Stimulated activated CD4-positive, alpha-beta T cell treated with anti-CD3 and anti-CD28 coated beads, TNF-alpha, amount 100 ng/mL, for 24 hours (primary cell): ENCODE measurements at places on chromosomes 6 and 20.

DNA sequence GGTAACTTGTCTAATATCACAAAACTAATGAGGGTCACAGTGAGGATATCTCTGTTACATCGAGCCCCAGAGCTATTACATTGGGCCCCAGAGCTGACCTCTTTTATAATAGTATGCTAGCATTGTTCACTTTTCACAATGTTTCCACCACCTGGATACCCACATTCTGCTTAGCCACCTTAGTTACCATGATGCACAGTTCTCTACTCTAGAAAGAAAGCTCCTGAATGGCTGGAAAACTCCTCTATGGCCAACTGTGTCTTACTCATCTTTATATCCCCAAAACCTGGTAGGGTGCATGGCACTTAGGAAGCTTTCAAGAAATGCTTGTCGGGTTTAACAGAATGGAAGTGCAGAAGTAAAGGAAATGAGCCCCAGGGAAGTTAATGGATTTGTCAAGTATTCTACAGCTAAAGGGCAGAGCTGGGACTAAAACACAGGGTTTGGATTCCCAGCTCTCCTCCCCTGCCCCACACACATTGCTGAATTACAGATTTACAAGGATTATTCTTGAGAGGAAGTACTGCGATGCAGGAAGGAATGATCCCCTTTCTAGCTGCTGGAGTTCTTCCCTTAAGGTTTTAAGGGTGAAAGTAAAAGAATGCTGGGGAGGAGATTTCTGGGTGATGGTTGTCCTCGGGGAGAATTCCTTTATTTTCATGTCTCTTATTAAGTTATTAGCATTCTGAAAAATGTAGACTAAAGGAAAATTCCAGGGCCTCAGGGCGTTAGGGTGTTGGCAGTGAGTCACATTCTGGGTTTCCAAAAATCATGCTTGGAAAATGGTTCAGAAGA lies 16.1 kb upstream of the HINT3 start:
- no peak for DNase-seq

DNA sequence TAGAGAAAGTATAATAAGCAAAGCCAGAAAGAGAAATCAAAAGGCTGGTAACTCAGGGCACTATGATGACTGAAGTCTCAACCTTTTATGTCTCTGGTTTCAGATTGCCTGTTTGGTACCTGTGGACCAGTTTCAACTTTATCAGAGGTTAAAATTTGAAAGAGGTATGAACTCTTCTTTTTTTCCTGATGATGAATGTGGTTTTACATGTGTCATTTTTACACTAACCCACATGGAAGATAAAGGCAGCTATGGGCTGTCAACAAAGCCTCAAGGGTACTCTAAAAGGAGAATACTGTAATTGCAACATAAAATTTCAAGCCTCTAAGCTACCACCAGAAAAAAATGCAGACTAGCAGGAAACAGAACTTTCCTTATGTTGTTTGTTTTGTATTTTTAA lies 52.4 kb downstream of the RNF144B start:
- no peak for DNase-seq

- peak; percentile 58 for DNase-seq
Observed at GRCh38 chr20:35329435-35330139, 37.4 kb upstream of the FAM83C start.

DNA sequence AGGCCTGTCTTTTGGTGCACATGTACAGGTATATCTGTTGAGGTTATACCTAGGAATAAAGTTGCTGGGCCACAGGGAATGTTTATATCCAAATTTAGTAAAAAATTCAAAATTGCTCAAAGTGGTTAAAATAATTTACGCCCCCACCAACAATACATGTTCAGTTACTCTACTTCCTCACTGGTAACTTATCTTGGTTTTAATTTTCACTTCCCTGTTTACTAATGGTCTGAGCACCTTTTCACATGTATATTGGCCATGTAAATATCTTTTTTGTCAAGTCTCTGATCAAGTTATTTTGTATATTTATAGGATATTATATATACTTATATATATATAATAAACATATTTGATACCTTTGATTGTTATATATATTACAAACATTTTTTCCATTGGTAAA lies 9.7 kb downstream of the PDE7B start:
- DNase-seq: no peak

- no peak for DNase-seq
Observed at GRCh38 chr6:26187292-26187691, 100.1 kb downstream of the HFE start.

DNA sequence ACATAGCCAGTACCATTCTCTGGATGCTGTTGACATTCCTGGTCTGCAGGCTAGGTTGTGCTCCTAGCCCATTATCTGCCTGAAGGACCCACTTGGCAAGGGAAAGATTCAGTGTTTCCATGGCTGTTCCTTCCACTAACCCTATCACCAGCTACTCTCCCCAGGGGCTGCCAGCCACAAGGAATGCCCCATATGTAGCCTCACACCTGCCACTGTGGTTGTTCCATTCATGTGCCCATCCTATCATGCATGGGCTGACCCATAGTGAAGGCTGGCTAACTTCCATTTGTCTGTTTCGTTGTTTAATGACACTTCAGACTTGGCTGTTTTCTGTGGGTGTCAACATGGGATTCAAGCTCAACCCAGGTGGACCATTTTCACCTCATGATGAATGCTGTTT lies 25.6 kb upstream of the HLA-A start:
- DNase-seq: no peak

DNA sequence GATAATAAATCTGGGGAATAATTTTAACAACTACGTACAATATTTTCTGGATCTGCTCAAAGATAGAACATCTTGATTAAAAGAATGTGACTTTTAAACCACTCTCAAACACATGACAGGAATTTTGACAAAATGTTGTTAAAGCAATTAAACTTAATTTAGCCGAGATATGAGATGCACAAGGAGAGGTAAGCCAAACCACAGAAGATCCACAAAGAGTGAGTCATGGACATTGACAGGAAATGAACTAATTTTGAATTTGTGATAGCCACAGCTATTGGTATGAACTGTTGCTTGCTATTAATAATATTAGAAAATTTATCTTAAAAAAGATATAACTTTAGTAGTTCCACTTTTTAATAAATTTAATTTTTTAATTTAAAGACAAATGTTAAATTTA lies 27.8 kb upstream of the VGLL2 start:
- no peak for DNase-seq

DNA sequence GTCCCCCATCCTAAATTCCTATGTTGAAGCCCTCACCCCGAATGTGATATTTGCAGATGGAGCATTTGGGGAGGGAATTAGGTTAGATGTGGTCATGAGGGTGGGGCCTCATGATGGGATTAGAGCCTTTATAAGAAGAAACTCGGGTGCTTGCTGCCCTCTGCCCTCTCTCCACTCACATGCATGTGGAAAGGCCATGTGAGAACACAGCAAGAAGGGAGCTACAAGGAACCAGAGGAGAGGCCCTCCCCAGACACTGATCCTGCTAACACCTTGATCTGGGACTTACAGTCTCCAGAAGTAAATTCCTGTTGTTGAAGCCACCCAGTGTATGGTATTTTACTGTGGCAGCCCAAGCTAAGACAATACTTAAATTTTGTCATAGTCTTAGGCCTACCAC lies 69.6 kb upstream of the TULP1 start:
- no peak for DNase-seq

DNA sequence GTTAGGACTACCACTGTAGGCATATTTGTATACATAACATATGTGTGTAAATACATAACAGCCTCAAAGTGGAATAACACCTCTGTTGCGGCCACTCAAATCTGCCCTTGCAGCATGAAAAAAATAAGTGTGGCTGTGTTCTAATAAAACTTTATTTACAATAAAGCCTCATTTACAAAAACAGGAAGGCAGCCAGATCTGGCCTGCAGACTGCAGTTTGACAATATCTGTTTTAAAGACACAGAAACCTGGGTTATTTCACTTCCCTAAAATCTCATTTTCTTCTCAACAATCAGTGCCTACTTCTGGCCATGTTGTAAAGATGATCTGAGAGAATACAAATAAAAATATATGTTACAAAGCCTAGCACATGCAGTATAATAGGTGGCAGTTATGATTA lies 53.9 kb upstream of the SCML4 start:
- no peak for DNase-seq

DNA sequence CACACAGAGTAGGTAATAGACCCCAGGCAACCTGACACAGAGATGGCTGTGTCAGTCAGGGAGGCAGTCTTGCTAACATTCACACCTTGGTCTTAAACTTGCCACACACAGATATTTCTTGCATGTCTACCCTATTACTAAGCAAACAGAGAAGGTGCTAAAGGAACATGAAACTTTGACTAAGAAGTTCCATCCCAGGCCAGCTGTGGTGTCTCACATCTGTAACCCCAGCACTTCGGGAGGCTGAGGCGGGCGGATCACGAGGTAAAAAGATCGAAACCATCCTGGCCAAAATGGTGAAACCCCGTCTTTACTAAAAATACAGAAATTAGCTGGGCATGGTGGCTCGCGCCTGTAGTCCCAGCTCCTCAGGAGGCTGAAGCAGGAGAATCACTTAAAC lies 222.4 kb upstream of the JARID2 start:
- peak; percentile 66 for DNase-seq

DNA sequence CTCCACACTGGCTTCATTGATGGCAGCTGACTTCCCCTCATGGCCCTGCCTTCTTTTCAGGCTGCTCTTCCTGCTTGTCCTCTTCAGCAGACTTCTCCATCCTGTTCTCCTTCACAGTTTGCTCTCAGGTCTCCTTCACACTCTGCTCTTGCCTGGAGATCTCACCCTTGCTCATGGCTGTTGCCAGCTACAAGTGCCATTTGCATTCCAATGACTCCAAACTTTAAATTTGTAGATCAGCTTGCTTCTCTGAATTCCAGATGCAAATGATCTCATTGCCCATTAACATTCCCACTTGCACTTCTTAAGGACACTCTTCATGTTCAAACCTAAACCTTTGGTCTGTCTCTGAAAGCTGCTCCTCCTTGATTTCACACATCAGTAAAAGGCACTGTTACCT lies 343.0 kb downstream of the QKI start:
- no peak for DNase-seq

DNA sequence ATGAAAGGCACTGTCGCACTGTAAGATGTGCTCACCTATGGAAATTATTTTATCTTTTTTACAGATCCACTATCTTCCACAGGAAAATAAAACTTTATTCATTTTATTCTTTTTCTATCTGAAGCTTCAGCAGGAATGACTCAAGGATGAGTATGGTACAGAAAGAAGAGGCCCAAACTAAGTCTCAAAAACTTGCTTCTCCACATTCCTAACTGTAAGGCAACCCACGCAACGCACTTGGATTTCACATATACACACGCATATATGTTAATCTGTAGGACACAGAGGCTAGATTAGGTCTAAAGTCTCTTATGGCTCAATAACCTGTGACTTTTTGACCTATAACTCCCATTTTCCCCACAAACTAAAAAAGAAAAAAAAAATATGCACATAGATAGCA lies 81.9 kb downstream of the RALGAPA2 start:
- DNase-seq: no peak

DNA sequence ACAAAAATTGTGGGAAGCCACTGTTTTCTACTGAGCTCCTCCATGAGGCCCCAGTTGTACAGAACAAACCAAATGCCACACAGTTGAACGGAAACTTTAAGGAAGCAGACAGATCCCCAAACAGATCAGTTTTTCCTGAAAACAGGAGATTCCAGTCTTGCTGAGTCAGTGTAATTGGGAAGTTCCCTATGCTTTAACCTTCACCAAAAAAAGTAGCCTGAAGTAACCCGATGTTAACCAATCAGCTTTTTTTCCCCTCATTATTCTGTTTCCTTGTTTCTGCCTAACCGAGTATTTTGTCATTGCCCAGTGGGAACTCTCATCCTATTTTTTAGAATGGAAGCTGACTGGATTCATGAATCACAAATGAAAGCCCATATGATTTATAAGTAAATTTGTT lies 36.7 kb downstream of the MARCKS start:
- no peak for DNase-seq

GRCh38 chr6:17169291-17169690 lies 67.4 kb downstream of the STMND1 start:
- no peak for DNase-seq

DNA sequence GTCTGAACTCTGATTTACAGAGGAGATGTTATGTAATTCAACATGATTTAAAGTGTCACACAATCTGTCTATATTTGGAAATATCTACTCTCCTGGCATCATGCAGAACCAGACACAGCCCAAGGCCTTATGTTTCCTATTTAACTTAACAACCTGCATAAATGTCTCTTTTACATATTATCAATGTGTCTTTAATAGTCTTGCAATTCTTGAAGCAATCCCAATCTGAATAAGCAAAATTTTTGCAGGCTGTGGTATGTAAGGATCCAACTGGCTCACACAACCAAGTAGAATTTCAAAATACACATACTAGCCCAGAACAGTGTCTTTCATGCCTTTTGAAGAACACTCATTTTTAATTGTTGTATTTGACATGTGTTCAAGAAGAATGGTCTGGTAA lies 443.2 kb downstream of the MAFB start:
- DNase-seq: no peak

DNA sequence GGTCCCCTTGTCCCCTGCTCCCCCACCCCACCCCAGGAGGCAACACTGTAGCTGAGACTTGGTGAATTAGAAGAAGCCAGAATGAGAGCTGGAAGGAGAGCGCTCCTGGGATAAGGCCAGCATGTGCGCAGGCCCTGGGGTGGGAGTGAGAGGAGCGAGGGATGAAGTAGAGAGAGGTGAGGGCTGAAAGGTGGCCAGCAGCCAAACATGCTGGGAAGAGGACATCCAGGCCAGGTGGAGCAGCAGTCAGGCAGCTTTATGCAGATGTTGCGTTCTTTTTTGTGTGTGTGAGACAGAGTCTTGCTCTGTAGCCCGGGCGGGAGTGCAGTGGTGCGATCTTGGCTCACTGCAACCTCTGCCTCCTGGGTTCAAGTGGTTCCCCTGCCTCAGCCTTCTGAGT lies 2.2 kb upstream of the BPIFB1 start:
- no peak for DNase-seq

- DNase-seq: no peak
Observed at GRCh38 chr6:9527679-9528286, 887.1 kb downstream of the TFAP2A start.

GRCh38 chr6:134373282-134373922 lies 55.5 kb upstream of the SGK1 start:
- DNase-seq: no peak

- DNase-seq: no peak
Observed at GRCh38 chr6:57283106-57283505, 34.3 kb upstream of the PRIM2 start.

DNA sequence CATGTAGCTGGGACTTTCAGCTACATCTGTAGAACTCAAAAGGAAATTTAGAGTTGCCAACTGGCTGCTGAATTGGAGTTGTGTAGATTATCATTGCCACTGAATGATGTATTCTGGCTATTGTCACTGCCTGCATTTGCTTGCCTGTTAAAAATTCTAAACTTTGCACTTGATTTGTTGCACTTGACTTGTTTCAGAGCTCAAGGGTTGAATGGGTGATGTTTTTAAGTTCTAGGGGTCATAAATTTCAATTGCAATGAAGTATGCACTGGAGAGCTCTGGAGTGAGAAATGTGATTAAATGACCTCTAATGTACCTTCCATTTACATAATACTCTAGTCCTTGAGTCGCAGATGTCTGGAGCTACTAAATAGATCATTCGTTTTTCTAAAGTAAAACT lies 102.4 kb downstream of the TNFRSF21 start:
- no peak for DNase-seq

GRCh38 chr6:116697480-116697879 lies 16.5 kb downstream of the KPNA5 start:
- no peak for DNase-seq
